ENCODE measurements at places on chromosomes 16 and 17. TPM values are rescaled to one million over a fixed set of nuclear protein-coding genes. Genes with fewer than 3 reads are reported as not detected.
A peak's percentile ranks its signal among the peaks of the same experiment; 100 is the strongest.

- H3K4me3 ChIP-seq = peak overlapping the region; percentile 97
- peak overlapping the region; percentile 99 for H3K27ac ChIP-seq
- H3K4me1 ChIP-seq = peaks cover 57% of the 10 kb centered on the region
- peak; percentile 54 for DNase-seq
- H3K36me3 ChIP-seq = no peaks in the 10 kb centered on the region
- no peaks in the 10 kb centered on the region for H3K27me3 ChIP-seq
Measured at GRCh38 chr17:42386777-42387657, 1.2 kb downstream of the STAT3 start.

- no peaks in the 10 kb centered on the region for H3K4me1 ChIP-seq
- no peaks in the 10 kb centered on the region for H3K27me3 ChIP-seq
- no peaks in the 10 kb centered on the region for H3K36me3 ChIP-seq
- no peak overlapping the region for H3K4me3 ChIP-seq
- H3K27ac ChIP-seq = no peak overlapping the region
Measured at GRCh38 chr16:3587547-3588110, 10.4 kb upstream of the NLRC3 start.

DNA sequence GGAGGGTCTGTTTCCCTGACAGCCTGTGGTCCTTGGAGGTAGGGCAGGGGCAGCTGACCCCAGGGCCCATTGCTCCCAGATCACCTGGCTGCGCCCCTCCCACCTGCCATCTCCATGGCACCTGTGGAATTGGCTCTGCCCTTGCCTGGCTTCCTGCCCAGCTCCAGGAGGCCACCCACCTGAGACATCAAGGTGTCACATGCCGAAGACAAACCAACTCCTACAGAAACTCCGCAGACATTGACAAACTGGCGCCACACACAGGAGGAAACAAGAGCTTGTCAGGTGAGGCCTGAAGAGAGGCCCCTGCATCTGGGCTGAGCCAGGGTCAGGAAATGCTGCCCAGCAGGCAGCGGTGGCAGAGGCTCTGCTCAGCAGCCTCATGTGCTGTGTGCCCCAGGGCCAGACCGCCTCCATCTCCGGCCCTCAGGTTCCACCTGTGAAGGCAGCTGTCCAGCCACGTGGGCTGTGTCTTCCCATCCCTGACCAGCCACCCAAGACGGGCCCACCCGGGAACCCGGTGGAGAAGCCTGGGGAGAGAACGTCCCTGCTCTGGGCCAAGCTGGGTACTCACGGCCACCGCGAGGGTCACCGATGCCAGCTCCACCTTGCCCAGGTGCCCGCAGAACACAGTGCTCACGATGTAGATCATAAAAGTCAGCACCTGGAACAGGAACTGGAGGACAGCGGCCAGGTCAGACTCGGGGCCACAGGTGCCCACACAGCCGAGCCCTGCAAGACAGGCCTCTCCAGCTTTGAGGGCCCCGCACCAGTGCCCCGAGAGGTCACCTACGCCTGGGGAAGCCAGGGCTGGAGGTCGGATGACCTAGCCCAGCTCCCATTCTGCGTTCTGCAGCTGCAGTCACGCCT, 1.6 kb downstream of the SLC47A2 start:
- H3K27me3 ChIP-seq = no peaks in the 10 kb centered on the region
- no peaks in the 10 kb centered on the region for H3K36me3 ChIP-seq

DNA sequence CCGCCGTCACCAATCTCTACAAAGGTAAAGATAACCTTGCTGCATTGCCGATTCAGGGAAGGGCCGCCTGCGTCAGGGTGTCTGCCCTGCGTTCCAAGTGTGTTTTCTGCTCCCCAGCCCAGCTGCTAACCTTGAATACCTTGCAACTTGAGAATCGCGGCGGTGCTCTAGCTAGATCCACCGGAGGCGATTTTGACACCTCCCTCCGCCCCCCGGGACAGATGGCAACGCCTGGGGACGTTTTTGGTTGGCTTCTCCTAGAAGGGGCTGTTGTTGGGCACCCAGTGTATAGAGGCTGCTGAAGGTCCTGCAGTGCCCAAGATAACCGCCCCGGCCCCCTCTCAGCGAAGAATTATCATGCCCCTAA, 1.5 kb downstream of the HAPSTR1 start:
- H3K27me3 ChIP-seq = no peaks in the 10 kb centered on the region
- peak overlapping the region; percentile 97 for H3K27ac ChIP-seq
- H3K4me3 ChIP-seq = peak overlapping the region; percentile 79
- no peaks in the 10 kb centered on the region for H3K36me3 ChIP-seq
- H3K4me1 ChIP-seq = peaks cover 59% of the 10 kb centered on the region

DNA sequence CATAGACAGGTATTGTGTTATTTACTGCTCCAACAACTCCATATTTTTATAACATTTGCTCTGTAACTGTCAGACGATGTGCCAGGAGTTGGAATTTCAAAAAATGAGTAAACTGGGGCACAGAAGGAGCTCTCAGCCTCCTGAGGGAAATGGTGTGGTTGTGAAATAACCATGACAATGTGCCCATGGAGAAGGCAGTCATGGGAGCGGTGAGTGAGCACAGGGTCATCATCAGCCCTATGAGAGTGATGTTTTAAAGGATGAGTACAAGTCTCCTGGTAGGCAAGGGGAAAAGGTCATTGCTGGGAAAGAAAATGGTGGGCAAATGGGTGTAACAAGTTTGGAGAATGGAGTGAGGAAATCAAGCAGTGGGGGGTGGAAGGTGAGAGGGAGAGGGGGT, 115.0 kb upstream of the SEC14L1 start:
- no peak for DNase-seq
- no peaks in the 10 kb centered on the region for H3K27me3 ChIP-seq
- H3K36me3 ChIP-seq = no peaks in the 10 kb centered on the region
- H3K27ac ChIP-seq = no peak overlapping the region
- H3K4me1 ChIP-seq = no peaks in the 10 kb centered on the region
- H3K4me3 ChIP-seq = no peak overlapping the region

DNA sequence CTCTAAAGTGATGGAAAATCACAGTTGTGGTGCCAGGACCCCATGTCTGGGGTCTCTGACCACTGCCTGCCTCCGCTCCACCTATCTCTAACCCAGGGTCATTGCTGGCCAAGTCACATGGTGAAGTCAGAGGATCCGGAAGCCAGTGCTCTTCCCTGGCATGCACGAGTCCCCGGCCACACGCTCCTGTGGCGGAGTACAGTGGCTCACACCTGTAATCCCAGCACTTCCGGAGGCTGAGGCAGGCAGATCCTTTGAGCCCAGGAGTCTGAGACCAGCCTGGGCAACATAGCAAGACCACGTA, 21.5 kb upstream of the RBFOX3 start:
- H3K36me3 ChIP-seq = no peaks in the 10 kb centered on the region
- H3K4me3 ChIP-seq = no peak overlapping the region
- no peaks in the 10 kb centered on the region for H3K27me3 ChIP-seq

EMP2 gene
- total RNA-seq = 17.9 TPM

GNG13 gene
- total RNA-seq = not detected

ARHGAP23 gene
- total RNA-seq = 10.9 TPM

TBC1D3C gene
- not detected for total RNA-seq

GRCh38 chr16:86630471-86630870, 52.1 kb downstream of the FOXL1 start:
- H3K4me1 ChIP-seq = no peaks in the 10 kb centered on the region
- no peaks in the 10 kb centered on the region for H3K36me3 ChIP-seq
- no peaks in the 10 kb centered on the region for H3K27me3 ChIP-seq
- DNase-seq = no peak
- no peak overlapping the region for H3K27ac ChIP-seq
- no peak overlapping the region for H3K4me3 ChIP-seq

GRCh38 chr17:41772218-41772585, 14.3 kb downstream of the JUP start:
- no peak overlapping the region for H3K4me3 ChIP-seq
- H3K27me3 ChIP-seq = no peaks in the 10 kb centered on the region
- DNase-seq = peak; percentile 74
- H3K27ac ChIP-seq = peak overlapping the region; percentile 72
- peaks cover 21% of the 10 kb centered on the region for H3K36me3 ChIP-seq
- H3K4me1 ChIP-seq = peaks cover 52% of the 10 kb centered on the region

TP53TG3B gene
- total RNA-seq = not detected

TVP23A gene
- total RNA-seq = not detected

GRCh38 chr17:75270966-75271232, at the start of gene MIF4GD:
MIF4GD (minus strand) TSS chr17:75271231; CDS start chr17:75270195, 1,036 bp downstream.
- peak within 1 kb of the TSS; percentile 72 for H3K4me3 ChIP-seq
- H3K27ac ChIP-seq = peak within 1 kb of the TSS; percentile 97
- no peaks in the 10 kb centered on the region for H3K27me3 ChIP-seq
- peaks cover 26% of the 10 kb centered on the region for H3K4me1 ChIP-seq
- no peak for DNase-seq

GRCh38 chr17:77332981-77333685, 192.4 kb downstream of the SEC14L1 start:
- H3K27me3 ChIP-seq = no peaks in the 10 kb centered on the region
- no peaks in the 10 kb centered on the region for H3K36me3 ChIP-seq
- peaks cover 11% of the 10 kb centered on the region for H3K4me1 ChIP-seq
- DNase-seq = no peak

GRCh38 chr16:82748026-82748425, 121.3 kb downstream of the CDH13 start:
- DNase-seq = peak; percentile 35
- peaks cover 7% of the 10 kb centered on the region for H3K4me1 ChIP-seq
- H3K36me3 ChIP-seq = no peaks in the 10 kb centered on the region
- H3K4me3 ChIP-seq = no peak overlapping the region
- H3K27me3 ChIP-seq = no peaks in the 10 kb centered on the region

DNA sequence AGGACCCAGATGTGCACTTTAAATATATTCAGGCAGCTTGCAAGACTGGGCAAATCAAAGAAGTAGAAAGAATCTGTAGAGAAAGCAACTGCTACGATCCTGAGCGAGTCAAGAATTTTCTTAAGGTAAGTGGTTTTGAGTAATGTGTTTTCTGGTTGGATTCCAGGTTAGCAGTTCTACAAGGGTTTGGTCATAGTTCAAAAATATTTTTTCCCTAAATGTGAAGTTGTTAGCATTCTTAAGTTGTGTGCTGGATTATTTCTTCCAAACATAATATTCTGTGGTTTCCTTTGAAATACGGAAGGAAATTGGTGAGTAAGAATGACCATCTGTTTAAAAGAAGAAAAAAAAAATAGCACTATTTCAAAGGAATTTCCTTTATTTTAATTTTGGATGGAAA, 38.4 kb downstream of the PTRH2 start:
- no peaks in the 10 kb centered on the region for H3K4me1 ChIP-seq
- no peak overlapping the region for H3K27ac ChIP-seq

GRCh38 chr17:29076722-29077121, 33.8 kb downstream of the PIPOX start:
- H3K4me3 ChIP-seq = no peak overlapping the region
- no peaks in the 10 kb centered on the region for H3K36me3 ChIP-seq
- no peak overlapping the region for H3K27ac ChIP-seq
- DNase-seq = no peak

GRCh38 chr17:43324205-43324893, 74.4 kb upstream of the ARL4D start:
- no peak for DNase-seq
- H3K27ac ChIP-seq = no peak overlapping the region
- no peak overlapping the region for H3K4me3 ChIP-seq
- H3K4me1 ChIP-seq = no peaks in the 10 kb centered on the region

DNA sequence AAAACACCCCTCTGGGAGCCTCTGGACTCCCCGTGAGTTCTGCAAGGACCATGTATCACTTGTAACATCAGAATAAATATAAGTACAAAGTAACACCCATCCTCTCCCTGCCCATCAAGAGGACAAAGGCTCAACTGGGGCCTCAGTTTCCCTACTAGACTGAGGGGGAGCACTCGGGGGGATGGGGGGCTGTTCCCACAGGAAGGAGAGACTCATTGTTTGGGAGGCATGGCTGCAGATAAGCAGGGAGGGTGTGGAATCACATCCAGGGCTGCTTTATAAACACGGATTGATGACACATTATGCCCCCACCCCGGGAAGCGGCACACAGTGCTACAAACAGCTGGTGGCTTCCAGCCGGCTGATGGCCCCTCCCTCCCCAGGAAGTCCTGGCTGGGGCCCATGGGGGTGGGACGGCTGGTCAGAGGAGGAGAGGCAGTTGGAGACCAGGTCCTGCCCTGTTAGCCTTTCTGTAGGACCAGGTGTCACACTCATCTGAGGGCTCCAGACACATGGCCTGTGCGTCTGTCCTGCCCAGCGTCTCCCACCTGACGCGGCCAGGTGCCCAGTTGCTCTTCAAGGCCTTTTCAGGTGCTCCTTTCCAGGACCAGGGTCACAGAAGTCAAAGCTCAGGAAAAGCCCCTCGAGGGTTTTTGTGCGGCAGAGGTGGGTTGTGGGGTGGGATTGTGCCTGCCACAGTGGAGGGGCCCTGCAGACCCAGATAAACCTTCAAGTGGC, 1.3 kb upstream of the MPG start:
- H3K4me1 ChIP-seq = peaks cover 39% of the 10 kb centered on the region
- no peaks in the 10 kb centered on the region for H3K36me3 ChIP-seq
- H3K27ac ChIP-seq = peak overlapping the region; percentile 70
- H3K4me3 ChIP-seq = no peak overlapping the region

GRCh38 chr16:89219365-89219764, 1.9 kb downstream of the ZNF778 start:
- no peak for DNase-seq
- no peak overlapping the region for H3K27ac ChIP-seq
- no peak overlapping the region for H3K4me3 ChIP-seq
- H3K27me3 ChIP-seq = no peaks in the 10 kb centered on the region

- H3K27me3 ChIP-seq = no peaks in the 10 kb centered on the region
- H3K4me1 ChIP-seq = no peaks in the 10 kb centered on the region
- no peak for DNase-seq
- no peak overlapping the region for H3K27ac ChIP-seq
- H3K36me3 ChIP-seq = no peaks in the 10 kb centered on the region
Measured at GRCh38 chr16:56306690-56307533, 115.6 kb downstream of the GNAO1 start.

GRCh38 chr16:17011712-17012111, 459.0 kb downstream of the XYLT1 start:
- H3K27me3 ChIP-seq = no peaks in the 10 kb centered on the region
- no peak overlapping the region for H3K27ac ChIP-seq
- H3K4me1 ChIP-seq = no peaks in the 10 kb centered on the region
- H3K36me3 ChIP-seq = no peaks in the 10 kb centered on the region
- H3K4me3 ChIP-seq = no peak overlapping the region

GRCh38 chr17:48831549-48831883, 681 bp downstream of the CALCOCO2 start:
- peak overlapping the region; percentile 90 for H3K27ac ChIP-seq
- H3K4me1 ChIP-seq = peaks cover 21% of the 10 kb centered on the region
- no peaks in the 10 kb centered on the region for H3K36me3 ChIP-seq
- no peak for DNase-seq
- peak overlapping the region; percentile 69 for H3K4me3 ChIP-seq

DNA sequence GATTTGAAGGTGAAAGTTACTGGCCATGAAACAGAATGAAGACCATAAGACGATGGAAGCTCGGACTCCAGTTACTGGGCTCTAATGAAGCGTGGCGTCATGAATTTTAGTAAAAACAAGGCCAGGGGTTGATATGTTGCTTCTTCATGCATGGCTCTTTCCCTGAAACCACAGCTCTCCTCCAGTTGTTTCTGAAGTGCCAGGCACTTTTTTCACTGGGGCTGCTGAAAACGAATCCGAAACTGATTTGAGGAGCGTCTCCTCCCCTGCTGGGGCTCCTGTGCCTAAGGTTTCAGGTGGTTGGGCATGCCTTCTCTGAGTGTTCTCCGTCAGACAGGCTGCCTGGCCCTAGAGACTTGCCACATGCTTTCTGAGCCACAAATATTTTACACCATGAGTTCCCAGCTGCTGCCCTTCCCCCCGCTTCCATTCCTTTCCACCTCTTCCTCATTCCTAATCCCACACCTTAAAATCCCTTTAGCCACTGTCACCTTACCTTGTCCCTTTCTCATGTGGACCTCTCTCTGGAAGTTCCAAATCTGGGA, 3.7 kb upstream of the MYL4 start:
- no peaks in the 10 kb centered on the region for H3K27me3 ChIP-seq
- H3K36me3 ChIP-seq = no peaks in the 10 kb centered on the region
- H3K4me1 ChIP-seq = peaks cover 10% of the 10 kb centered on the region

HS3ST3A1 gene
- not detected for total RNA-seq

Measured in body of pancreas (tissue), 4 donors.